A549 treated with GW870086 at 1 μM for 4 hours (cell line): ENCODE measurements at places on chromosomes 4 and X. TPM values are rescaled to one million over a fixed set of nuclear protein-coding genes. Genes with fewer than 3 reads are reported as not detected.

The SOX3 gene
- total RNA-seq: 0.07 TPM in 1 of 5 replicates, not detected in the others

The CPLX1 gene
- total RNA-seq: 0.25 to 1.2 TPM (median 0.44 TPM) in 5 replicates

The EREG gene
- total RNA-seq: 14.3 to 28.3 TPM (median 21.8 TPM) in 5 replicates

The SMARCA5 gene
- 15.2 to 24.4 TPM (median 20.6 TPM) in 5 replicates for total RNA-seq

The FAM149A gene
- total RNA-seq: 0.95 to 1.8 TPM (median 1.4 TPM) in 5 replicates

The GPRIN3 gene
- 1.5 to 4.0 TPM (median 3.1 TPM) in 5 replicates for total RNA-seq

The GPAT3 gene
- 40.7 to 47.0 TPM (median 43.5 TPM) in 5 replicates for total RNA-seq

The HTN3 gene
- not detected in 5 replicates for total RNA-seq

The CTAG1B gene
- total RNA-seq: not detected in 5 replicates

The MXRA5 gene
- total RNA-seq: not detected in 5 replicates

The ADGRG2 gene
- total RNA-seq: 8.4 to 11.0 TPM (median 10.6 TPM) in 5 replicates

The CLGN gene
- 4.2 to 6.1 TPM (median 5.2 TPM) in 5 replicates for total RNA-seq

The TENM3 gene
- total RNA-seq: 0.70 to 2.2 TPM (median 1.9 TPM) in 5 replicates

The GPC4 gene
- 0.03 to 0.05 TPM in 2 of 5 replicates, not detected in the others for total RNA-seq

The KLKB1 gene
- total RNA-seq: not detected in 5 replicates

The SLC9B1 gene
- total RNA-seq: 0.16 to 0.28 TPM in 2 of 5 replicates, not detected in the others
